ENCODE measurements at places on chromosomes 6 and 20.

DNA sequence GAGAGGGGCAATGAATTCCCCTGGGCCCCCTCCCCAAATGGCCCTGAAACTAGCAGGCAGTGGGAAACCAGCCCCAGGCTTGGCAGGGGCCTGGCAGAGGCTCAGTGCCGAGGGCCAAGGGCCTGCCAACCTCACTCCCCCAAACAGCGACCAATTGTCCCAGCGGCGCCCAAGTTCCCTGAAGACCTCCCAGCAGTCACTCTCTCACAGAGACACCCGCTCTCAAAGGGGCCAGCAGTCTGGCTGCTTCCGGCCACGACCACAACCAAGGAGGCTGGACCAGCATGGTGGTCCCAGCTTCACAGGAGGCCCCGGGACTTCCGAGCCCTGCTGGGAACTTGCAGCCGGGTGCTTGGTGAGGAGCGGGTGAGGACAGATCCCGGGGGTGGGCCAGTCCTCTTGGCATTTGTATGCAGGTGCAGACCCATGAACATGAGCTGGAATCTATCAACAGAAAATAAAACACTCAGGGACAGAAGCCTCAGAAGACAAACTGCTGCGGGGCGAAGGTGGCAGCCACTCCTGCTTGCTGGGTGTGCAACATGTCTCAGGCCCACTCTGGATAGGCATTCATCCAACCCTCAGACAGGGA is 17.5 kb upstream of the SIRPA start:
- no peak for DNase-seq
- no peaks in the 10 kb centered on the region for H3K36me3 ChIP-seq
- no peak overlapping the region for H3K27ac ChIP-seq
- no peaks in the 10 kb centered on the region for H3K27me3 ChIP-seq
- H3K4me1 ChIP-seq = no peaks in the 10 kb centered on the region

DNA sequence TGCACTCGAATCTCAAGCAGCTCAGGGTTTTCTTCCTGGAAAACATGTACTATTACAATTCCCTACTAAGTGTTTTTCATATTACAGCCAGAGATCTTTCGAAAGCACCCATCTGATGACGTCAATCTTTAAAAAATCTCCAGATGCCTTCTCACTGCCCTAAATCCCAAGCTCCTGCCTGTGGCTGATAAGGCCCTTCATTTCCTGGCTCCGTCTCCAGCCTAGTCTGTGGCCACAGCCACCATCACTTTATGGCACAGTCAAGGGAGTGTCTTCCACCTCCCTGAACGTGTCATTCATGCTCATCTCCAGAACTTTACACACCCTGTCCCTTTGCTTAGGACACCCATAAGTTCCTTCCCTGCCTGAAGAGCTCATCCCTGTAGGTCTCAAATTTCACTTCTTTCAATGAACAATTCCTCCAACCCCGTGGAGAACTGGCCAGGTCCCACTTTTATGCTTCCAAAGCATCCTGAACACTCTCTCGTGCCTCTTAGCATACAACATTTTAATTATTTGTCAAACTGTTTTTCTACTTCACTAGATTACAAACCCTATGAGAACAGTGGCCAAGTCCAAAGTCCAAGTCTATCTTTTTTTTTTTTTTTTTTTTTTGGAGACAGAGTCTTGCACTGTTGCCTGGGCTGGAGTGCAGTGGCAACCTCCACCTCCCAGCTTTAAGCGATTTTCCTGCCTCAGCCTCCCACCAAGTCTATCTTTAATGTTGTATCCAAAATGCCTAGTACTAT is 106.1 kb upstream of the AGPAT4 start:
- H3K27ac ChIP-seq = no peak overlapping the region
- H3K27me3 ChIP-seq = no peaks in the 10 kb centered on the region
- H3K4me1 ChIP-seq = no peaks in the 10 kb centered on the region
- H3K36me3 ChIP-seq = no peaks in the 10 kb centered on the region

DNA sequence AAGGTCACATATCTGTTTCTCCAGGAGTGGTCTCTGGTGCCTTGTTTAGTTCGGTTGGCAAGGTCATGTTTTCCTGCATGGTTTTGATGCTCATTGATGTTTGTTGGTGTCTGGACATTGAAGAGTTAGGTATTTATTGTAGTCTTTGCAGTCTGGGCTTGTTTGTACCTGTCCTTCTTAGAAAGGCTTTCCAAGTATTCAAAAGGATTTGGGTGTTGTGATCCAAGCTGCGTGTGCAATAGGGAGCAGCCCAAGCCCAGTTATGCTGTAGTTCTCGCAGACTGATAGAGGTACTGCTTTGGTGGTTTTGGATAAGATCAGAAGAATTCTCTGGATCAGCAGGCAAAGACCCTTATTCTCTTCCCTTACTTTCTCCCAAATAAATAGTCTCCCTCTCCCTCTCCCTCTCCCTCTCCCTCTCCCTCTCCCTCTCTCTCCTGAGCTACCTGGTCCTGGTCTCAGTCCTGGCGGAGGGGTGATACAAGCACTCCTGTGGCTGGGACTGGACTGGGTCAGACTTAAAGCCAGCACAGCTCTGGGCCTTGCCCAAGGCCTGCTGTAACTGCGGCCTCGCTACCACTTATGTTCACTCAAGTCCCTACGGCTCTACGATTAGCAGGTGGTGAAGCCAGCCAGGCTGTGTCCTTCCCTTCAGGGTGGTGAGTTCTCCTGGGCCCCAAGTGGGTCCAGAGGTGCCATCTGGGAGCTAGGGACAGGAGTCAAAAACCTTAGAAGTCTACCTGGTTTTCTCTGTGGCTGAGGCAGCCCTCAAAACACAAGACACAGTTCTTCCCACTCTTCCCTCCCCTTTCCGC is 27.3 kb upstream of the GRM4 start:
- H3K27me3 ChIP-seq = no peaks in the 10 kb centered on the region
- no peak overlapping the region for H3K27ac ChIP-seq
- no peaks in the 10 kb centered on the region for H3K36me3 ChIP-seq

- no peaks in the 10 kb centered on the region for H3K36me3 ChIP-seq
- H3K27ac ChIP-seq = no peak overlapping the region
- no peak for DNase-seq
- 0 out of 2 replicates have a peak, but pooled peaks cover 3% of the 10 kb centered on the region for H3K4me1 ChIP-seq
Observed at GRCh38 chr20:34164381-34164984, 52.4 kb upstream of the EIF2S2 start.

DNA sequence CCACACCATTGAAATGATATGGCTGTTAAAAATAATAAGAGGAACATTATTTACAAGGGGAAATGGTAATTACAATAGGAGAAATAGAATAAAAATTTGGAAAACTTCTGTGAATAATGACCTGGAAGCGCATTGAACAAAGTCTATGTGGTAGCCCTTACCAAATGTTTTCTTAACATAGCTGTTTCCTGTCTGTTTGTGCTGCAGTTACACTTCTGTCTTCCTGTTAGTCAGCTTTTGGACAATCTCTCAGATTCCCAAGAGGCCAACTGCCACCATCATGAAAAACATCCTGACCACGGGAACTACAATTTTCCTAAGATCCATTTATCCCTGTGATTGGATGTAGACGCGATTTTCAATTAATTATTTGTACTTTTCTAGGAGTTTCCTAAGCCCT is 754.4 kb upstream of the MARCKS start:
- H3K27ac ChIP-seq = no peak overlapping the region
- no peaks in the 10 kb centered on the region for H3K27me3 ChIP-seq
- 0 out of 2 replicates have a peak, but pooled peaks cover 9% of the 10 kb centered on the region for H3K4me1 ChIP-seq
- no peak for DNase-seq
- no peaks in the 10 kb centered on the region for H3K36me3 ChIP-seq

GRCh38 chr6:146426516-146426915 is 117.1 kb upstream of the RAB32 start:
- H3K4me3 ChIP-seq = no peak overlapping the region
- no peaks in the 10 kb centered on the region for H3K27me3 ChIP-seq

GRCh38 chr6:142854589-142855488 is 90.1 kb downstream of the HIVEP2 start:
- DNase-seq = no peak
- H3K4me1 ChIP-seq = peaks cover 58% of the 10 kb centered on the region
- no peak overlapping the region for H3K4me3 ChIP-seq
- H3K27me3 ChIP-seq = no peaks in the 10 kb centered on the region

DNA sequence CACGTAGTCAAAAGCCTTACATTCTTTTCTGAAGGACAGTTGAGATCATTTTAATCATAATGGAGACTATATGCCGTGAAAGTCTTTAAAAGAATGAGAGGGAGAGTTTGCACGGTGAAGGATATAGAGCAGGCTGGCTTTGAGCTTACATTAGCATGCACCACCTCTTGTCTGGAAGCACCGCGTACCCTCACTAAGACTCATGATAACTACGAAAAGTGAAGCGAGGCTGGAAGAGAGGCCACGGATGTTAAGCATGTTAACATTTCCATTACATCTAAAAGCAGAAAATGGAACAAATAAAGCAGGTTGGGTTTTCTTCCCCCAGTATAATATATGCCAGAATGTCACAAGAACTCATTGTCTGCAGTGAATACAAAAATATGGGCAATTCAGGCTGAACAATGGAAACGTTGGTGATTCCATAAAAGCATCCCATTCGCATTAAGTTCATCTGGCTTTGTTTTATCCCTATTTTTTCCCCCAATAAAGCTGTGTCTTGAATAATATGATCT is 40.6 kb upstream of the NKX2-2 start:
- H3K36me3 ChIP-seq = no peaks in the 10 kb centered on the region
- no peak overlapping the region for H3K27ac ChIP-seq
- H3K4me3 ChIP-seq = no peak overlapping the region
- H3K27me3 ChIP-seq = no peaks in the 10 kb centered on the region

- no peak overlapping the region for H3K4me3 ChIP-seq
- no peak overlapping the region for H3K27ac ChIP-seq
- H3K36me3 ChIP-seq = no peaks in the 10 kb centered on the region
- H3K27me3 ChIP-seq = no peaks in the 10 kb centered on the region
- H3K4me1 ChIP-seq = no peaks in the 10 kb centered on the region
Observed at GRCh38 chr20:38196592-38196991, 31.5 kb upstream of the TGM2 start.

GRCh38 chr6:75065523-75065922 is 140.3 kb downstream of the COL12A1 start:
- H3K36me3 ChIP-seq = no peaks in the 10 kb centered on the region
- no peak for DNase-seq
- no peaks in the 10 kb centered on the region for H3K4me1 ChIP-seq
- no peaks in the 10 kb centered on the region for H3K27me3 ChIP-seq
- H3K4me3 ChIP-seq = no peak overlapping the region

- H3K4me1 ChIP-seq = no peaks in the 10 kb centered on the region
- no peak for DNase-seq
- no peaks in the 10 kb centered on the region for H3K27me3 ChIP-seq
- no peak overlapping the region for H3K4me3 ChIP-seq
- no peaks in the 10 kb centered on the region for H3K36me3 ChIP-seq
- no peak overlapping the region for H3K27ac ChIP-seq
Observed at GRCh38 chr6:57294862-57295445, 22.5 kb upstream of the PRIM2 start.

- no peaks in the 10 kb centered on the region for H3K36me3 ChIP-seq
- H3K27me3 ChIP-seq = no peaks in the 10 kb centered on the region
- DNase-seq = no peak
- peaks cover 34% of the 10 kb centered on the region for H3K4me1 ChIP-seq
- no peak overlapping the region for H3K27ac ChIP-seq
Observed at GRCh38 chr6:134094441-134094840, 42.0 kb upstream of the SLC2A12 start.

GRCh38 chr20:42204109-42204660 is 586.0 kb upstream of the CHD6 start:
- H3K27ac ChIP-seq = no peak overlapping the region
- no peak for DNase-seq
- no peaks in the 10 kb centered on the region for H3K36me3 ChIP-seq

DNA sequence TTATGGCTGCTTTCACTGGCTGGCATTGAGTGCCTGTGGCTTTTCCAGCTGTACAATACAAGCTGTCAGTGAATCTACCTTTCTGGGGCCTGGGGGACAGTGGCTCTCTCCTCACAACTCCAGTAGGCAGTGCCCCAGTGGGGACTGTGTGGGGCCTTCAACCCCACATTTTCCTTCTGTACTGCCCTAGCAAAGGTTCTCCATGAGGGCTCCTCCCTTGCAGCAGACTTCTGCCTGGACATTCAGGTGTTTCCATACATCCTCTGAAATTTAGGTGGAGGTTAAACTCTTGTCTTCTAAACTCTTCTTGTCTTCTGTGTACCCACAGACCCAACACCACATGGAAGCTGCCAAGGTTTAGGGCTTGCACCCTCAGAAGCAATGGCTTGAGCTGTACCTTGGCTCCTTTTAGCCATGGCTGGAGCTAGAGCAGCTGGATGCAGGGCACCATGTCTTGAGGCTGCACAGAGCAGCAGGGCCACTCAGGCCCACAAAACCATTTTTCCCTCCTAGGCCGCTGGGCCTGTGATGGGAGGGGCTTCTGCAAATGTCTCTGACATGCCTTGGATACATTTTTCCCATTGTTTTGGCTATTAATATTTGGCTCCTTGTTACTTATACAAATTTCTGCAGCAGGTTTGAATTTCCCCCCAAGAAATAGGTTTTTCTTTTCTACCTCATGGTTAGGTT is 9.6 kb downstream of the PEX7 start:
- H3K36me3 ChIP-seq = no peaks in the 10 kb centered on the region
- no peak for DNase-seq
- no peaks in the 10 kb centered on the region for H3K27me3 ChIP-seq

DNA sequence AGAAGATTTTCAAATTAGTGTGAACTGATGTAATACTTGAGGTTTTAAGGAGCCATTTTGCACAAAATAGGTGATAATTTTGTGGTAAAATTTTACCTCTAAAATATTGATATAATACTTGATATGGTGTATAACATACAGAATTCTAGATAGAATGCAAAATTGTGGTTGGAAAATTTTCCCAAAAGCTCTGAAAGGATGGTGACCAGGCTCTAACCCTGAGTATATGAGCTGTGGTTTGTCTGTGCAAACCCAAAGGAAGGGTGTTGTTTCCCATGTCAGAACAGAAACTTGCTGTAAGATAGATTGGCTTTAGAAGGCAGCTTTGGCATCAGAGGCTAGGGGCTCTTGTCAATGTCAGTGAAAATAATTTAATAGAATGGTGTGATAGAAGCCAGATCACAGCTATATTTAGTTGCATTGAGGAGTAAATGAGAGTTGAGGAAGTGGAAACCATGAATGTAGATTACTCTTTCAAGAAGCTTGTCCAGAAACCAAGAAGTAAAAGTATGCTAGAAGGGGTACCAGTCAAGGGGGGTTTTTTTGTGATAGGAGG is 257.7 kb downstream of the FARS2 start:
- H3K36me3 ChIP-seq = no peaks in the 10 kb centered on the region
- H3K27ac ChIP-seq = no peak overlapping the region
- H3K27me3 ChIP-seq = no peaks in the 10 kb centered on the region
- H3K4me1 ChIP-seq = 0 out of 2 replicates have a peak, but pooled peaks cover 8% of the 10 kb centered on the region

GRCh38 chr20:2883726-2884637 is 10.7 kb downstream of the PTPRA start:
- no peak overlapping the region for H3K27ac ChIP-seq
- no peak for DNase-seq
- H3K36me3 ChIP-seq = no peaks in the 10 kb centered on the region
- no peak overlapping the region for H3K4me3 ChIP-seq
- H3K27me3 ChIP-seq = no peaks in the 10 kb centered on the region

DNA sequence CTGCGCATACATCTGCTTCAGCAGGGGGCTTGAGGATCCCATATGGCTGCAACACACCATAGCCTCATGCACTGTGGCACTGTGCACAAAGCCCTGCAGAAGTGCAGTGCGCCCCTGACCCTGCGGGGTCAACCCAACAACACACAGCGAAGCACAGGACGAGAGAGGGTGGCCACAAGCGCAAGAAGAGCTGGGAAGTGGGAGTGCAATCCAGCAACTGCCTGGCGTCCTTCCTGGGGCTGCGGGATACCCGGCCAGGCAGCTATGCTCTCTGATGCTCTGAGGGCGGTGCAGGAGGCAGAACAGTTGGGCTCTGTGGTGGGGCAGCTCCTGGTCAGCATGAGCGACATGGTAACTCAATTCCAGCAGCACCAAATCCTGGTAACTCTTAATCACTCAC is 5.6 kb upstream of the ACSS1 start:
- H3K36me3 ChIP-seq = no peaks in the 10 kb centered on the region
- no peak for DNase-seq
- no peak overlapping the region for H3K27ac ChIP-seq
- H3K4me1 ChIP-seq = peaks cover 36% of the 10 kb centered on the region
- H3K4me3 ChIP-seq = no peak overlapping the region
- no peaks in the 10 kb centered on the region for H3K27me3 ChIP-seq

All from MM.1S (cell line).